ENCODE measurements at places on chromosomes 11 and 22.

DNA sequence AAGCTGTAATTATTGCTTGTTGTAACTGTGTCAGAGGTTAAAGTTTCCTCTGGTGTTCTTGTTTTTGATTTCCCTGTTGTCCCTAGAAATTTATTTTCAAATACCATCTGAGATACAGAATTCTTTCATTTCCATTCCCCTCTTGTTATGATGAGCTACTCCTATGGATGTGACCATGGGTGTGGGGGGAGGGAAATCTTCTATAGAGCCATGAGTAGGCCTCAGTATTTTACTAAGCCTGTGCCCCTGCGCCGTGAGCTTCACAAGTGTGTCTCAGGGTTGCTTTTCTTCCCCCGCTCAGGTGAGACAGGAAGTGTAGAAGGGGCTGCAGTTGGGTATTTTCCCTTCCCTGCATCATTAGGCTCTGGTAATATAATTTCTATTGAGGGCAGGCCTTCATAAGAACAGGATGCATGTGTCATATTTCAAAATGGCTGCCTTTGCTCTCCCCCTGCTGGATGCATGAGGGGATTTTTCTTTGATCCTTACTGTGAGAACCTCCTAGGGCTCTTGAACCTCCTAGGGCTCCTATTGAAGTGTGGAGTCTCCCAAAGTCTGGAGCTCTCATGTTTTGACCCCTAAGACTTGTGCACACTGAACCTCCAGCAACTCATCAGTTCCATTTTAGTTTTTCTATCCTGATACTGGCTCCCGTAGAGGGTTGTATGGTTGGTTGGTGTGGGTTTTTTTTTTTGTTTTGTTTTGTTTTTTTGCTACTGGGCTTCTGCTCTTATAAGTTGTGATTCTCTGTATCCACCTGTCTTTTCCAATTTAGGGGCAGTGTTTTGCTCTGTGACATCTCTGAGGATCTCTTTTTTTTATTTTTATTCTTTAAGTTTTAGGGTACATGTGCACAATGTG, 658.2 kb downstream of the NTM start:
- no peak for DNase-seq

DNA sequence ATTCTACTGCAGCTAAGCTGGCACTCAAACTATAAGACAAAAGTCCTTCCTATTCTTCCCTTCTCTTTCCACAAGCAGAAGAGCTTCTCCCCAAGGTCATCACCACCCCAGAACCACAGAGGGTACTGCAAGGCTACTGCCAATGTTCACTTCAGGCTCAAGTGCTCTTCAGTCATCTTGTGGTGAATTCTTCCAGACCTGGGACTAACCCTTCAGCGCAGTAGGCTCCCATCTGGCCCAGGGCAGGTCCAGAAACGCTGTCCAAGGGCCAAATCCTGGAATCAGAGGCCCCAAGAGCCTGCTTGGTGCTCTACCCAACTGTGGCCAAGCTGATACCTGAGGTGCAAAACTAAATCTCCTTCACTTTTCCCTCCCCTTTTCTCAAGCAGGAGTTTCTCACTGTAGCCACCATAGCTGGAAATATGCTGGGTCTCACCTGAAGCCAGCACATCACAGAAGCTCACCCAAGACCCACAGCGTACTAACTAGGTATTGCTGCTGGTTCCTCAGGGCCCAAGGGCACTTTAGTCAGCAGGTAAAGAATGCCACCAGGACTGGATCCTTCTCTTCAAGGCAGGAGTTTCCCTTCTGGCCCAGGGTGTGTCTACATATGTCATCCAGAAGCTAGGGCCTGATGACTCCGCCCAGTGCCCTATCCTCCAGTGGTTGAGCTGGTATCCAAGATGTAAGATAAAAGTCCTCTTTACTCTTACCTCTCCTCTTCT, 27.8 kb downstream of the FCHSD2 start:
- no peak for DNase-seq

DNA sequence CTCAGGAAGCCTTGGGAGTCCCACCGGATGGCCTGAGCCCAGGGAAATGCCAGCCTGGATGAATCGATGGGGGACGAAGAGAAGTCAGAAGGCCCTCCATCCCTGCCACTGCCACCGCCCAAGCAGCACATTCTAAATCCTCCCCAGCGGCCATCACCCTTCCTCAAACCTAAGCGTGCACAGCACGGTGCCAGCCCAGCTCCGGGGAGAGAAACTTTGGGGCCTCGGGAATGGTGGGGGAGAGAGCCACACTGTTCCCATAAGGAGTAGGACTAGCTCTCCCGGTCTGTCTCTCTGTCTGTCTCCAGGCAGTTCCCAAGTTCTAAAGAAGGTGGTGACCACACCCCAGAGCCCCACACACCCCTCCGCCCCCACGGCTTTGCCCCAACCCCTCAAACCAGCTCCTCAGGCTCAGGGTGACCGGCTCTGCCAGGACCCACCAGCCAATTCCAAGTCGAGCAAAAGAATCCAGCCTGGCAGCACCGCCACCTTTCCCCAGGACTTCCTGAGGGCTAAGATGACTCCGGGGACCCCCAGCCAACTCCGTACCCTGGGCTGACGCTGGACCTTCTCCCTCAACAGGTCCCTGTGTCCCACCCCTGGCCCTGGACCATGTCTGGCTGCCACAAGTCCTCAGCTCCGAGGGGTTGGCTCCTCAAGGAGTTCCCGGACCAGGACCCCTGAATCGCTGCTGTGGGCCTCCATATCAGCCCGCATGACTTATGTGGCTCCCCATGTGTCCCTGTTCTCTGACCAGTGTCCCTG, 2.7 kb downstream of the AHNAK start:
- no peak for DNase-seq

GRCh38 chr11:3153291-3153861, 11.7 kb downstream of the OSBPL5 start:
- DNase-seq = peak; percentile 28

DNA sequence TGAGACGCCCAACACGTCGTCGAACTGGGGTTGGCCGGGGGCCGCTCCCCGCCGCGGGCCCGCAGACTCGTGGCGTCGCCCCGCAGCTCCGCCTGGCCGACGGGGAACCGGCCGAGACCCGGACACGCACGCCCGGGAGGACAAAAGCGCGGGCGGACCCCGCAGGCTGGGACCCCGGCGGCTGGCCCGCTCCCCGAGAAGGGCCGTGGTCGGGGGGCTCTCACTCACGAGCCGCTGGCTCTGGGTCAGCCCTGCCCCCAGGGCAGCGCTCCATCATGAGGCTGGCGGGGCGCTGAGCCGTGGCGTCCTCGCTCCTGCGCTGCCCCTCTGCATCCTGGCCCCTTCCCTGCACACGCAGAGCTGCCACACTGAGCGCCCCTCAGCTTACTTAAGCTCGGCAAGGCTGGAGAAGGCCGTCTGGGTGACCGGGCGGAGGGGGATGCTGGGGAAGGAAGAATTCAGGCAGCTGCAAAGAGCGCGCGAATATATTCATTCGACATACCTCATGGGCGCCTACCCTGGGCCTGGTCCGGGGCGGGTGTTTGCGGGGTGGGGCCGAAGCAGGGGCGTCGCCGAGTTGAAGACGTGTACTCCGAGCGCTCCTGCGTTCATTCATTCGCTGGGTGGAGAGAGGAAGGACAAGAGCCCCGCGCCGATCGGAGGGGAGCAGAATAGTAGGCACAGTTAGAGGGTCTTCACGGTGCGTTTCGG, 579 bp upstream of the CYB5R2 start:
- DNase-seq = peak; percentile 25

- no peak for DNase-seq
Observed at GRCh38 chr11:69465236-69466000, 16.0 kb upstream of the LINC01488 start.

DNA sequence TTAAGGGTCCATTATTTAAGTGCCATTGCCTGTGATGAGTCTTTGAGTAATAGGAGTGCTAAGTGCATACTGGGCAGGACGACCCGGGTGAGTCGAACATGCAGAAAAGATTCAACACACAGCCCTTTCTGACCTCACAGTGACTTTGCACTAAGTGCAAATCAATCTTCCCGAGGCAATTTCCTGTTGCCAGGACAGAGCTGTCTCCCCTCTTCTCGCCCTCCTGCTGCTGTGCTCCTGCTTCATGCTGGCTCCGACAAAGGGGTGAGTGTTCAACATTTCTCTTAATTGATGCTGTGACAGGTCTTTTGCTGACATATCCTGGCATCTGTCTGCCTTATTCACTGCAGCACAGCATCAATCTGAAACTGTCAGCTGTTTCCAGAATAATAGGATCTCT, 42.0 kb downstream of the MCHR1 start:
- DNase-seq = no peak

GRCh38 chr11:8567602-8568198, 26.3 kb downstream of the STK33 start:
- no peak for DNase-seq

GRCh38 chr22:43384863-43385262, 27.0 kb upstream of the MPPED1 start:
- DNase-seq = no peak

DNA sequence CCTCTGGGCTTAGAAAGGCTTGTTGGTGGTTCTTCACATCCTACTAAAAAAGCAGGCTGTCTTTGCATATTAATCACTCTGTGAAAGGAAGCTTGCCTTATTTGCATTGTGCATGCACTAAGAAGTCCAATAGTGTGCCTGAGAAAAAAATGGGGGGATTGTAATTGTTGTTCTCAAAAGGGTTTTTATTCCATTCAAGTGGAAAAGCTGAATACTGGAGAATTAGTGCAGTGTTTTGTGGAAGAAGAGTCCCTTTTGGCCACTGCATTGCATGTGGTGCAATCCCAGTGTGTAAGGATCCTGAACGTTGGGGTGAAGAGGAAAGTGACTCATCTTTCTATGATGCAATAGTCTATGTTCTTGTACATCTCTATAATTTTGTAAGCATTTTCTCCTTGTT, 16.5 kb downstream of the NCAM1 start:
- no peak for DNase-seq

- DNase-seq = no peak
Observed at GRCh38 chr11:77402218-77402556, 71.7 kb downstream of the PAK1 start.

DNA sequence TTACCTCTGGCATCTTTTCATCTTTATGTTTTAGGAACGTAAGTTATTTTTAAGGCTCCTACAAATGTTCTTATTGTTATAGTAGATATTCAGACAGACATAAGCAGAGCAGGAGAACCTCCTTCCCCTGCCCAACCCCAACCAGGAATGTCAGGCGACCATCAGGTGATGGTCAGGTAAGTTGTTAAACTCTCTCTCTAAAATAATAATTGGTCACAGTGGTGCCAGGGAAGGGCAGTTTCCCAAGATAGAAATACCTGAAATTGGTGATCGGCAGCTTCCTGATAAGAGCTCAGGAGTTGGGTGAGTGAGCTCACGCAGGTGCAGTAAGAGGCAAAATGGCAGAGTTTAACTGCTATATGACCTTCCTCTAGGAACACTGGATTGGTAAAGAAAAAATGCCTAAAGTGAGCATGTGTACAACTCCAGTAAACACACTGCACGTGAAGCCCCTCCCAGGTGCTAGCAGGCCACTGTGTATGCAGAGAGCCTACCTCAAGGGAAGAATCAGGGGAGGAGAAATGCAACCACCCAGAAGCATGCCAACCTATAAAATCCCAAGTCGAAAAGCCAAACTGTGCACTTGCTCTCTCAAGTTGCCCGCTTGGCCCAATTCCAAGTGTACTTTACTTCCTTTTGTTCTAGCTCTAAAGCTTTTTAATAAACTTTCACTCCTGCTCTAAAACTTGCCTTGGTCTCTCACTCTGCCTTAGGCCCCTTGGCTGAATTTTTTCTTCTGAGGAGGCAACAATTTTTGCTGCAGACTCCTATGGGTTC, 273.9 kb downstream of the SBF2 start:
- DNase-seq = no peak

GRCh38 chr11:106958517-106959248, 59.6 kb downstream of the GUCY1A2 start:
- no peak for DNase-seq

DNA sequence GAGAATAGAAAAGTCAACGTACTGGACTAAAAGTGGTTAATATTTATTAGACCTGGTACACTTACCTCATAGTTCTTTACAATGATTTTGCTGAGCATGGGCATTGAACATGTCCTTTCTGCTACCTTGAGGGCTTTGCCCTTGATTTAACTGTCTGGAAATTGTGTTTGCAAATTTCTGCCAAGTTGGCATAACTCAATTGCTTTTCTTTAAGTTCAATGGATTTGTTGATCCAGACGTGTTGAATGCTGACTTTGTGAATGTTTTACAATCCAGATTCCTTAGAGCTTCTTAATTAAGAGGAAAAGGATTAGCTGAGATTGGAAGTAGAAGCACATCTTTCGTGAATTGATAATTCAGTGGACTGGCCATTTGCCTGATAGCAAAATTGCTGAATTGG, 7.2 kb upstream of the OR4X2 start:
- DNase-seq = no peak

- DNase-seq = no peak
Observed at GRCh38 chr11:8177136-8177535, 8.3 kb upstream of the RIC3 start.

- no peak for DNase-seq
Observed at GRCh38 chr11:81839016-81839415, 894.6 kb downstream of the FAM181B start.

- DNase-seq = no peak
Observed at GRCh38 chr11:125553357-125553756, 15.9 kb upstream of the EI24 start.

GRCh38 chr22:20607157-20607907, 99.9 kb downstream of the MED15 start:
- no peak for DNase-seq

GRCh38 chr11:17696741-17697140, 22.6 kb upstream of the MYOD1 start:
- DNase-seq = no peak

DNA sequence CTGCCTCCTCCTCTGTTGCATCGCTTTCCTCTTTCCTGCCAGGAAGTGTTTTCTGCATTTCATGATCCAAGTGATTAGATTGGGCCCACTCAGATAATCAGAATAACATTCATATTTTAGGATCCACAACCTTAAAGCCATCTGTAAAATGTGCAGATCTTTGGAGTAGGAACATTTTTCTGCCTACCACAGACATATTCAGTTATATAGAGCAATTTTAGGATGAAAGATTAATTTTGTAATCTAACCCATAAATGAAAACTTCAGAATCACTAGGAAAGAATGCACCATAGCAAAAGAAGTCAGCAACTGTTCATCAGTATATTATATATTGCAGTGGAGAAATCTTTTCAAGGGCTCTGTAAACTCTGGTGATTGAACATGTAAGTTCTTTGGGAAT, 659.9 kb upstream of the LUZP2 start:
- no peak for DNase-seq

DNA sequence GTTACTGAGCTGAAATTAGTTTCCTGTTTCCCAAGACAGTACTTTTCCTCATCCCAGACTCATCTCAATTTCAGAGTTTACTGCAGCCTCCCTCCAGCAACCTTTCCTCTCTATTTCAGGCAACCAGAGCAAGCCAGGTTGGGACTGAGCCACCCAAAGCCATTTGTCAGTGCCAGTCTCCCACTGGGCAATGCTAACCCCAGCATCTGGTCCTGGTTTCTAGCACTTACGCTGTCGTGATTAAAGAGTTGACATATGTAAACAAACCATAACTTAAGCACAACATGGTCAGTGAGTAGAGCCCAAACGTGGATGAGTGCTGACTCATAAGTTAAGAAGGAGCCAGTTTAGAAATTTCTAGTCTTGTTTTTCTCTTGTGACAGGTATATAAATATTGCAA, 119.6 kb upstream of the BLID start:
- DNase-seq = no peak

GRCh38 chr11:70901951-70902521, 350.3 kb downstream of the SHANK2 start:
- DNase-seq = peak; percentile 28

All from hypothalamus (tissue), 51 donors.